Renal cortex interstitium (tissue), 15 donors: ENCODE measurements at places on chromosomes 13 and 19. TPM values are rescaled to one million over a fixed set of nuclear protein-coding genes. Genes with fewer than 3 reads are reported as not detected.

- no peak for DNase-seq
These were observed 350.4 kb downstream of the MTUS2 start for GRCh38 chr13:29170436-29171082.

DNA sequence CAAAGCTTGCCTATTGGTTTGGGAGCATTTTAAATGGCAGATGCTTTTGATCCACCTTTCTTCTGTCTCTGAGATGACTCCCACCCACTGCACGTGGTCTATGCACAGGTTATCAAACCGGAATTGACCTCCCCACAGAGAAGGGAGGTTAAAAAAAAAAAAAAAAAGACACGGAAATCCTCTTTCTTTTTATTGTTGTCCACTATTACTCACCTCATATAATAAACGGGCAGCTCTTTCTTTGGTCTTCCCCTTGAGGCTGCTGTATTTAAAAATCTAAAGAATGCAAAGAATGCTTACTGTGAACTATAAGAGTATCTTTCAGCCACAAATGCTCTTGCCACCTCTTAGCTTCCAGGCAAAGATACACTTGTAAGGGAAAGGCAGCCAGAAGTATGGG lies 329.7 kb downstream of the NDFIP2 start:
- no peak for DNase-seq

GRCh38 chr13:99227331-99227900 lies 26.8 kb downstream of the UBAC2 start:
- no peak for DNase-seq

ZNF724 gene
- polyA plus RNA-seq, result 5.6 TPM

GRCh38 chr13:99997702-99998214 lies 16.2 kb downstream of the ZIC2 start:
- no peak for DNase-seq

DNA sequence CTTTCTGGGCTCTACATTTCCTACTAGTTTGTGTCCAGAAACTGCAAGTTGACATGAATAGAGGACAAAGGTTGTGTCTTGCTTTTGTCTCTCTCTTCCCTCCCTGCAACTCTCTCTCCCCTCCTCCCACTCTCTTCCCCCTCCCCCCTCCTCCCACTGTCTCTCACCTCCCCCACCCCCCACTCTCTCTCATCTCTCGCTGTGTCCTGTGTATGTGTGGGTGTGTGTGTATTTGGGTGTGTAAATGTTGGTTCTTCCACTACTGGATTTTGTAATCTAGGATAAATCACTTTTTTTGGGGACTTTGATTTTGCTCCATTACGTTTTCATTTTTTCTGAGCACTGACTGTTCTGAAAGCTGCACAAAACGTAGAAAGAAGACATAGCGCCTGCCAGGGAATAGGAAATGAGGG lies 48.4 kb downstream of the AKAP11 start:
- no peak for DNase-seq

PSG6 gene
- not detected for polyA plus RNA-seq

GRCh38 chr19:18002347-18002850 lies 5.6 kb upstream of the ARRDC2 start:
- DNase-seq, result no peak

- no peak for DNase-seq
These were observed 538 bp downstream of the ZNF428 start for GRCh38 chr19:43618921-43619261.

BIVM gene
- 46.2 TPM for polyA plus RNA-seq

DNA sequence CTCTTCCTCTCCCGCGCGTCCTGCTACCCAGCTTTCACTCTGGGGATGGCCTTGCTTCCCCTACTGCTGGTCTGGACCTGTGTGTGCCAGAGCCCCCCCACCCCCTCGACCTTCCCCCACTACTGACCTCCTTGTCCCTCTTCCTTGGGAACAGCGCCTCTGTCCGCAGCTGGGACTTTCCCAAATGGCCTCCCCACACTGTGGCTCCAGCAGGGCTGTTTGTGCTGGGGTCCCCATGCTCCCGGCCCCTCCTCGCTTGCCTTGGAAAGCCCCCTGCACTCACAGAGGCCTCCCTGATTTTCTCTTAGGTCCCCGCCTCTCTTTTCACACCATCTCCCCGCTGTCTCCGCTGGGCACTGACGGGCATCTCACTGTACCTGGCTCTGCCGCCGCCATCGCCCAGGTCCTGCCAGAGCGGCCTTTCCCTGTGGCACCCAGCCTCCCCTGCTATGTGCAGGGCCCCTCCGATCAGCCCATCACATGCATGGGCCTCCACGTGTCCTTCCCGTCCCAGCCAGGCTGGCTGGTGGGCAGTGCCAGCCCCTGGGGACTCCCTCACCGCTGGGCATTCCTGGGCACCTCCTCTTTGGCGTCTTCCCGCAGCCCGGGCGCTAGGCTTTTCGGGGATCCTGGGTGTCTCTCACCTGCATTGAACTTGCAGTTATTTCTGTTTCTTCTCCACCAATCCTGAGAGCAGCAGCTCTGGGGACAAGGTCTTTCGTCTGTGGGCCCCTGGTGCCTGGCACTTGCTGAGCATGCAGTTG lies 118.7 kb downstream of the ATP11A start:
- DNase-seq, result no peak

DNA sequence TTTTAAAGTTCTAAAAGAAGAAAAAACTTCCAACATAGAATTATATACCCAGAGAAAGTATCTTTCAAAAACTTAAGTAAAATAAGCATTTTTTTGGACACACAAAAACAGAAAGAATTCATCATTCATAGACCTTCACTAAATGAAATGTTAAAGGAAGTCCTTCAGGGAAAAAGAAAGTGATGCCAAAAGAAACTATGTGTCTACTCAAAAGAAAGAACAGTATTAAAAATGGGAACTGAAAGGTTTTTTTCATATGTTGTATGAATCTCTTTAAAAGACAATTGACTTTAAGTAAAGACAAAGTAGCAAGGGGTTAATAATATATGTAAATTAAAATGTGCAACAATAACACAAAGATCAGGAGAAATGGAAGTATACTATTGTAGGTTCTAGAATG lies 96.5 kb downstream of the DHRS12 start:
- DNase-seq, result no peak

DNA sequence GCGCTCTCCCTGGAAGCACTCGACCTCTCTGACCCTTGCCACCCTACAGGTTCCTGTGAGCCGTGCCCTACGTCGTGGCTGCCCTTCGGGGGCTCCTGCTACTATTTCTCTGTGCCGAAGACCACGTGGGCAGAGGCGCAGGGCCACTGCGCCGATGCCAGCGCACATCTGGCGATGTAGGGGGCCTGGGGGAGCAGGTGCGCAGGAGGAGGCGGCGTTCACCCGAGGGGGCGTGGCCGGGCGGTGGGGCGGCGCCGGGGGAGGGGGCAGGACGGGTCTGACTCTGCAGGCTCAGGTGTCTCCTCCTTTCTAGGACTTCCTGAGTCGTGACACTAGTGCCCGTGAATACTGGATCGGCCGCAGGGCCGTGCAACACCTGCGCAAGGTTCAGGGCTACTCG lies 26.4 kb downstream of the CLEC4M start:
- no peak for DNase-seq

GRCh38 chr19:18861235-18861634 lies 29.5 kb downstream of the UPF1 start:
- no peak for DNase-seq

DNA sequence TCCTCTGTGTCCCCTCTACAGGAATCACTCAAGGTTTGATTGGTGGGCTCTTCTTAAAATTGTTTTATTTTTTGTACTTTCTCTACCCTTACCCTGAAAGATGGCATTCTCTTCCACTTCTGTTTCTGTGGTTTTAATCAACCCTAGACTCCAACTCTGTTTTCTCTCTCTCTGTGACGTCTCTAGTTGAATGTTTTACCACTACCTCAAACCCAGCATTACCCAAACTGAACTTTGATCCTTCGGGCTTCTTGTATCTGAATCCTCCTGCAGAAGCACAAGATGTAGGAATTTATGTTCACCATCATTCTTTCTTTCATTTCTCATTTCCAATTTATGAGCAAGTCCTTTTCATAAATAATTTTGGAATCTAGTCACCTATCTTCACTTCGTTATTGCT lies 39.9 kb downstream of the PCCA start:
- DNase-seq, result no peak

ZNF575 gene
- 2.4 TPM for polyA plus RNA-seq

DNA sequence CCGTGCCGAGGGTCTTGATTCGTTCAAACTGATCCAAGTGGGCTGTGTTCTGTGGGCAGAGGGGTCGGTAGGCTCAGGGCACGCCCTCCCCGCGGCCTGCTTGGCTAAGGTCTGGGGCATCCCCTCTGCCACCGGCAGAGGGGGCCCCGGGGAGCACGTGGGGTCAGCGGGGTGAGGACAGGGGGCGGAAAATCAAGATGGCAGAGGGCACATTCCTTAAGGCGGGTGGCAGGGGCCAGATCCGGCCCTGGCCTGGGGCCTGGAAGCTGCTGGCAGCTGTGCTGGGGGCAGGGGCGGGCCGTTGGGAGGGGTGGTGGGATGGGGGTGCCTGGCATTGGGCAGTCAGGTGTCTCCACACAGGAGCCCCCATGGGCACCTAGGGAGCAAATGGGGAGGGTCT lies 10.7 kb downstream of the PRKACA start:
- no peak for DNase-seq

NLRP12 gene
- 0.16 TPM for polyA plus RNA-seq

CACNA1A gene
- polyA plus RNA-seq, result 3.6 TPM

DNA sequence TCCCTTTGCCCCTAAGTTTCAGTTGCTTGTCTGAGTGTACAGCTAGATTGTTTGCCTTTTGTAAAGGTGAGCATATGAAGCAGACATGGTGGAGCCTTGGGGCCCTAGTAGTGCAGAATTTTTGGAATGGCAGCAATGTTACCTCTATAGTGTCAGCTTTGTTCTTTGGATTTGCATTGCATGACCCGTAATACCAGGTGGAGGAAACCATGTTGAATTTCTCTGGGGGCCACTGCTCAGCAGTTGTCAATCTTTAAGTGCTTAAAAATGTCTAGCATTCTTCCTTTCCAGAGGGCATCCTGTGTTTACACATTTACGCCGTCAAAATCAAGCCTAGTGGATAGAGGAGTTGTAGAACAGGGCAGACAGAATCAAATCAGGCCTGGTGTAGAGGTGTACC lies 303.3 kb downstream of the ATP8A2 start:
- no peak for DNase-seq

GRCh38 chr19:39778763-39779162 lies at the start of gene LEUTX:
LEUTX (plus strand) TSS chr19:39778854; CDS start chr19:39778921, 67 bp downstream.
- DNase-seq, result no peak

- DNase-seq, result no peak
These were observed 52.5 kb upstream of the GTF3A start for GRCh38 chr13:27371932-27372331.

GRCh38 chr13:81487151-81487550 lies 1146.2 kb upstream of the SPRY2 start:
- DNase-seq, result peak; percentile 3

- peak; percentile 86 for DNase-seq
These were observed 25.0 kb downstream of the TSSK6 start for GRCh38 chr19:19490214-19490968.

DNA sequence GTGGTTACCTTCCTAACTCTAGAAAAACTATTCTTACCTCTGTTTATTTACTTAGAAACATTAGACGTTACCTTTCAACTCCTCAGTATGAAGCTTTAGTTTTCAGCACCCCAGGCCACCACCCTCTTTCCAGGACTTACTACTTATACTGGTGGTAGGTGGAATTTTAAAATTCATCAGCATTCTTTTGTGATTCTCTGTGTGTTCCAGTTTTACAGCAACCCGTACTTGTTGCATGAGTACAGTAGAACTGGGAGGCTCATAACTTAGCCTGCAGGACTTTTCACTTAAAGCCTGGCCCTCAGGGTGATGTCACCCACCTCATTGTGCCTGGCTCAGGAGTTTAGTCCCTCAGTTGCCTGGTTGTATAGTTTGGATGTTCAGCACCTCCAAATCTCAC lies 49.4 kb upstream of the ALOX5AP start:
- DNase-seq, result no peak

SLC17A7 gene
- polyA plus RNA-seq, result 0.47 TPM

GRCh38 chr19:15588265-15588664 lies 26.8 kb upstream of the CYP4F8 start:
- DNase-seq, result no peak
